ENCODE measurements at places on chromosomes 2 and 18. TPM values are rescaled to one million over a fixed set of nuclear protein-coding genes. Genes with fewer than 3 reads are reported as not detected.
A peak's percentile ranks its signal among the peaks of the same experiment; 100 is the strongest.

- no peaks in the 10 kb centered on the region for H3K36me3 ChIP-seq
- DNase-seq = no peak
- no peak overlapping the region for H3K4me3 ChIP-seq
- no peak overlapping the region for H3K27ac ChIP-seq
- H3K27me3 ChIP-seq = no peaks in the 10 kb centered on the region
Observed at GRCh38 chr18:60389314-60389713, 16.7 kb upstream of the MC4R start.

DNA sequence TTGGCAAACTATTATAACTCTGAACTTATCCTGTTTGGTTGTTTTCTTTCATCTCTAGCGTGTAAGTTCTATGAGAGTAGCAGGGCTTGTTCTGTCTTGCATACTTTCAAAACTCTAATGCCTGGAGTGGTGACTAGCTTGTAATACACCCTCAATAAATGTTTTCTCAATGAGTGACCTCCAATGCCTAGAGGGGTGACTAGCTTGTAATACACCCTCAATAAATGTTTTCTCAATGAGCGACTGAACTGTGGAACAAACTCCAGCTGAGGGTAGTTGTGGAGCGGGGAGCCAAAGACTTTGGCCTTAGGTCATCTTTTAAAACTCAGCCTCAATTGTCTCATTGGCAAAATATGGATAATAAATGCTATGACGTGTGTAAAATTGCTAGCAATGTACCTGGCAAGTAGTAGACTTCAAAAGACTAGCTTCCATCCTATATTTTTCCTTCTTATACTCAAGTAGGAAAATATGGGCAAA, 1.8 kb downstream of the GPD2 start:
- peak overlapping the region; percentile 10 for H3K4me3 ChIP-seq
- H3K36me3 ChIP-seq = no peaks in the 10 kb centered on the region
- H3K27me3 ChIP-seq = no peaks in the 10 kb centered on the region
- no peak for DNase-seq

DNA sequence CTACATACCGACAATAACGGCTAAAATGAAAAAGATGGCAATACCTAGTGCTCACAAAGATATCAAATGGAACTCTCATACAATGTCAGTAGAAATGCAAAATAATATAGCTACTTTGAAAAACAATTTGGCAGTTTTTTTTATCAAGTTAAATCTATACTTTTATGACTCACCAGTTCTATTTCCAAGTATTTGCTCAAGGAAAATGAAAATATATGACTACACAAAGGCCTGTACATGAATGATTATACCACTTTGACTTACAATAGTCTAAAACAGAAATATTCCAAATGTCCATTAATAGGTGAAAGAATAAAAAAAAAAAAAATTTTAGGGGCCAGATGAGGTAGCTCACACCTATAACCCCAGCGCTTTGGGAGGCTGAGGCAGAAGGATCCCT, 219.8 kb downstream of the ZRANB3 start:
- H3K27me3 ChIP-seq = no peaks in the 10 kb centered on the region
- peaks cover 12% of the 10 kb centered on the region for H3K36me3 ChIP-seq
- no peaks in the 10 kb centered on the region for H3K4me1 ChIP-seq
- no peak overlapping the region for H3K27ac ChIP-seq

- H3K36me3 ChIP-seq = peaks cover 2% of the 10 kb centered on the region
- H3K27me3 ChIP-seq = no peaks in the 10 kb centered on the region
- H3K27ac ChIP-seq = no peak overlapping the region
- H3K4me1 ChIP-seq = peaks cover 36% of the 10 kb centered on the region
- H3K4me3 ChIP-seq = no peak overlapping the region
Observed at GRCh38 chr18:45015788-45016128, 335.1 kb downstream of the SETBP1 start.

CNGA3 gene
- not detected for total RNA-seq

KCNE4 gene
- 9.2 TPM for total RNA-seq

- no peaks in the 10 kb centered on the region for H3K27me3 ChIP-seq
- DNase-seq = no peak
- H3K4me1 ChIP-seq = no peaks in the 10 kb centered on the region
- no peak overlapping the region for H3K4me3 ChIP-seq
- H3K27ac ChIP-seq = no peak overlapping the region
Observed at GRCh38 chr2:236395067-236395466, 130.9 kb upstream of the ASB18 start.

GRCh38 chr18:5275872-5276271, 19.7 kb downstream of the ZBTB14 start:
- no peaks in the 10 kb centered on the region for H3K36me3 ChIP-seq
- no peaks in the 10 kb centered on the region for H3K4me1 ChIP-seq
- no peak for DNase-seq
- H3K4me3 ChIP-seq = no peak overlapping the region
- H3K27me3 ChIP-seq = peaks cover 15% of the 10 kb centered on the region

DNA sequence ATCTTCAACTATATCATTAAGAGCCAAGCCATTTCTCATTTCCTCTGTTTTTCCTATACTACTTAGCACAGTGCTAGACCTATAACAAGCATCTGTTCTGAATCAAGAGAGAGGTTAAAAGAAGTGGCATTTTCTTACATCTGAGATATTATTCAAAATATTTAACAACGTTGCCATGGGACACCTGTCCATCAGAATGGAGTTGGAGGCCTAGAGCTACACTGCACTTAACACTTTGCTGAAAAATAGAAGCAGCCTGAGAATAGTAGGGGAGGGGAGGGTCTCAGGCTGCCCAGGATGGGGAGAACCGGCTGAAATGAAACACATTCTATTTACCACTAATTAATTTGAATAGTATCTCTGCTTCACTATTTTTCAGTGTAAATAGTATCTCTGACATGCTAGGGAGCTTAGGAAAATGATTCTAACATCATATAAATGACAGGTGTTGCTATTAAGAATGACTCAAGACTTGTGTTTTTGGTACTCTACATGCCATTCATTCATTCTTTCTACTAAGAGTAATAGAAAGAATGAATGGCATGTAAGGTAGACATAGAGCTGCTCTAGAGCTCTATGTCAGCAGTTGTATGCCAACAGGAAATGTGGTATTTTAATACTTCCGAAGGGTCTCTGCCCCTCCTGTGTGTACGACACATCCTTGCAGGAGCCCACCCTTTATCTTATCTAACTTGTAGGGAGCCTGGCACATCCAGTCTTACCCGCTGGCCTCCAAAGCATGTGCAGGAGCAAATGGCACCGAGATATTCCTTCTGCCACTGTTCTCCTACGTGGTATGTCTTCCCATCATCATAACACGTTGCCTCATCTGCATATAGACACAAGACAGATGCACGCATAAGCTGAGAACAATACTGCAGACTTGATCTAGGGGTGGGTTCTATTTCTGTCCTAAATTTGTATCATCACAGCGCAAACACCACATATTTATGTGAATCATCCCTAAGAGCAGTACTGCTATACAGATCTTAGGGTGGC, 52.6 kb downstream of the ATIC start:
- peaks cover 35% of the 10 kb centered on the region for H3K36me3 ChIP-seq
- H3K27ac ChIP-seq = no peak overlapping the region
- no peak overlapping the region for H3K4me3 ChIP-seq

SMAD4 gene
- total RNA-seq = 148 TPM

IL36RN gene
- 0.84 TPM for total RNA-seq

DNA sequence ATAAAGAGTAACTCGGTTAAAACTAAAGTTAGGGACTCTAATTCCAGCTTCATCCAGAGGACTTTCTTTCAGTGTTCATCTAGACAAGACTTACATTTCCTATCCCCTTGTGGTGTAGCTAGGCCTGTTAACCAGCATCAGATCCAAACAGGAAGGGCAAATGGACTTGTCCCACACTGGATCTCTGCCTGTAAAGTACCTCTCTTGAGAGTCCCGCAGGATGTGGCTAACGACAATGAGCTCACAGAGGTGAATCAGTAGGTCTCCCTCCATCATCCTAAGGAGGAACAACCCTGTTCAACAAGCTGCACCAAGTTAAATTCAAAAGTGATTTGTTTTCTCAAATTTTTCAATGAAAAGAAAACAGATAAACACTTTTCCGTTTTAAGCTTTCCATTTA, 412.3 kb upstream of the RGPD4 start:
- H3K27me3 ChIP-seq = peaks cover 10% of the 10 kb centered on the region
- H3K4me3 ChIP-seq = no peak overlapping the region
- DNase-seq = no peak
- H3K36me3 ChIP-seq = no peaks in the 10 kb centered on the region
- peaks cover 17% of the 10 kb centered on the region for H3K4me1 ChIP-seq

B3GNT7 gene
- 7.0 TPM for total RNA-seq

DNA sequence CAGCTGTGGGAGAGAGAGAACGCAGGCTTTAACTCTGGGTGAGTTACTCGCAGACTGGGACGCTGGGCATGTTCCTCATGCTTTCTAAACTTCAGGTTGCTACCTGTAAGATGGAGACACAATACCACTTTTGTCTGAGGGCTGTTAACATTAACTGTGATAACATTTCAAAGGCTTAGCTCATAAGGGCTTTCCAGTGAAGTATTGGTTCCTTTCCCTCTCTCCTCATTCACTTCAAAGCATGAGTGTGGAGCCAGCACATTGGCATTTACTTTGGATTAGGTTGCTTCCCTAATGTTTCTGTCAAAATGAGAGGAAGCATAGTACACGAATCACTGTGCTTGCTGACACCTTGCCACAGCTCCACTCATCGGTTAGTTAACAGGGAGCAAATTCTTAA, 30.2 kb downstream of the INSIG2 start:
- H3K4me1 ChIP-seq = peaks cover 17% of the 10 kb centered on the region
- H3K27me3 ChIP-seq = no peaks in the 10 kb centered on the region
- H3K36me3 ChIP-seq = no peaks in the 10 kb centered on the region
- no peak overlapping the region for H3K27ac ChIP-seq
- DNase-seq = no peak

CNTNAP5 gene
- total RNA-seq = 0.29 TPM

TSGA10 gene
- total RNA-seq = 11.3 TPM

DNA sequence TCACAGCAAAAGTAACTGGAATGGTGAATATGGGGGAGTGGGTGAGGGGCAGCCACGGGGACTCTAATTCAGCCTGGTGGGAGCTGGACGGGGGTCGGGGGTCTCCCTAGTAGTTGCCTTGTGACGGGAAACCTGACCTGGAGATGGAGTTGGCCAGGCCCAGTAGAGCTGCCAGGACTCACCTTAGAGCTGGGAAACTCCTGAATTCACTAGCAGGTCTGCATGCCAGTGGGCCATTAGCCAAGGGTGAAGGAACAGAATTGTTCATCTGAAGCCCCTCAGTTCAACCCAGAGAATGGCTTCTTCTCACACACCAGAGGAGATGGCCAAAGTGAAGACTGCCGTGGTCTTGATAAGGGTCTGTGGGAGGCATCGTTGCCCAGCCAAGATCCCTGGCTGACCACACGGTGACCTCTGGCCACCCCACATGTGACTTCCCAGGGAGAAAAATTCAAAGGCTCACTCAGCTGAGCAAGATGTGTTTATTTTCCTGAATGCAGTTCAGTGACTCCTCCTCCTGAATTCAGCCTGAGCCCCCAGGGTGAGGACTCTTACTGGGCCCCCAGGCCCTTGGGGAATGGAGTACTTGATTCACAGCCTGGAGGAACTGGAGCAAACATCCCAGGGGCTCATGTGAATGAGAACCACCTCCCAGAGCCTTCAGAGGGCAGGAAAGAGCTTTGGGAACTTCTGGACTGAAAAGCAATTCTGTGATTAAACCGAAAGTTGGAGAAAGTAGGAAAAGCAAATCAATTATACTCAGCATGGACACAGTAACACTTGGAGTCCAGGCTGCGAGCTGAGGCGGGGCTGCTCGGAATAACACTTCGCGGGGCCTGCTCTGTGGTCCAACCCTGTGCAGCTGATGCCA, 25.2 kb downstream of the MOCOS start:
- DNase-seq = no peak
- H3K27me3 ChIP-seq = no peaks in the 10 kb centered on the region
- H3K27ac ChIP-seq = peak overlapping the region; percentile 51
- H3K36me3 ChIP-seq = peaks cover 13% of the 10 kb centered on the region
- peaks cover 8% of the 10 kb centered on the region for H3K4me1 ChIP-seq
- H3K4me3 ChIP-seq = no peak overlapping the region

DNA sequence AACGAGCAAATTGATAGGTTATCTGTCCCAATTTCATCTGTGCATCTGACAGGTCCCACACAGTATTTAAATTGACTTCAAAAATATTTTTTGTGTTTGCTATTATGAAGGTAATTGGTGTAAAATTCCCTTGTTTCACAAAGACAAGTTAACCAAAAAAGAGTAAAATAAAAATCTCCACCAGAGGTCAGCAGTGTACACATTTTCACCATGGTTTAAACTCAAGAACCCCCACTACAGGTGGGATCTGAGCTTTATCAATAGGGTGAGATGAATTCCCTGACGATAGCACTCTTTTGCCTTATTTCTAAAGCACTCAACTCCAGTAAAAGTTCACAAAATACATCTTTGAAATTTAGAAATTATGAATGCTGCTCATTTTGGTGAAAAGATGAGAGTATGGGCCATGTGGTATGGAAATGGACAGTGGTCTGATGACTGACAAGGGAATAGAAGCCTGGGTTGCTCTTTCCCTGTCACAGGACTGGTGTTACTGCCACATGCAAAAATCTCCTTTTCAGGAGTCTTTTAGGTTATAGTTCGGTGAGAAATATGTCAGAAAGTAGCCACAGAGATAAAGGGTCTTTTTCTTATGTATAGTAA, 68.0 kb downstream of the SERPINB8 start:
- no peak for DNase-seq
- peaks cover 5% of the 10 kb centered on the region for H3K36me3 ChIP-seq
- no peaks in the 10 kb centered on the region for H3K4me1 ChIP-seq
- H3K27ac ChIP-seq = no peak overlapping the region
- H3K4me3 ChIP-seq = no peak overlapping the region

DNA sequence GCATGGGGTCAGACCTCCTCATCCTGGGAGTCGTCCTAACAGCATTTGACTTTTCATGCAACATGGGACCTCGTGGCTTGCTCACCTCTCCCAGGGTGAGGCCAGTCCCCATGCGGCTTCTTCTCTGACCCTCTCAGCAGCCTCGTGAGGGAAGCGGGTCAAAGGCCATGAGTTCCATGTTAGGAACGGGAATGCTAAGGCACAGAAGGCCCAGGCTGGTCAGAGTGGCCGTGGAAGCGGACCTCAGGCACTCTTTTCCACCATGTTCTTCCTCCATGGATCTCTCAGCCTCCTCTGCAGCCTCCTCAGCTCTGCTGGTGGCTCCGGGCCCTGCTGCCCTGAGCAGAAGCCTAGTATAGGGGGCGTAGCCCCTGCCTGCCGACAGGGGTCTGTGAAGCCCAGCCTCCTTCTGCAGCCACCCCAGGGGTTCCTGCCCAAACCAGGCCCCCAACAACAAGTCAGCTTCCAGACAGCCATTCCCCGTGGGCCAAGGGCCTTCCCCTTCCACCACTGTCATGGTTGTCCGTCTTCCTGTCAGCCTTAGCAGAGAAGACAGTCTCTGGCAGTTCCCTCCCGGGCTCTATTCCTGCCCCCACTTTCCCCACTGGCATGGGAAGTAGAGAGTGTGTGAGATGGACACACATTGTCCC, 60.0 kb upstream of the OTOF start:
- no peak overlapping the region for H3K27ac ChIP-seq
- no peak overlapping the region for H3K4me3 ChIP-seq
- no peaks in the 10 kb centered on the region for H3K36me3 ChIP-seq
- peaks cover 6% of the 10 kb centered on the region for H3K4me1 ChIP-seq

- H3K27me3 ChIP-seq = no peaks in the 10 kb centered on the region
- no peaks in the 10 kb centered on the region for H3K36me3 ChIP-seq
- no peak overlapping the region for H3K27ac ChIP-seq
- no peak for DNase-seq
- no peak overlapping the region for H3K4me3 ChIP-seq
Observed at GRCh38 chr18:46385124-46385523, 271.9 kb downstream of the LOXHD1 start.

TYMS gene
- 60.8 TPM for total RNA-seq
